Activated naive CD8-positive, alpha-beta T cell treated with anti-CD3 and anti-CD28 coated beads, Interleukin-2, amount 10 ng/mL, durations not matched to agents 7 days and 5 days (primary cell): ENCODE measurements at places on chromosomes 12 and 14.

DNA sequence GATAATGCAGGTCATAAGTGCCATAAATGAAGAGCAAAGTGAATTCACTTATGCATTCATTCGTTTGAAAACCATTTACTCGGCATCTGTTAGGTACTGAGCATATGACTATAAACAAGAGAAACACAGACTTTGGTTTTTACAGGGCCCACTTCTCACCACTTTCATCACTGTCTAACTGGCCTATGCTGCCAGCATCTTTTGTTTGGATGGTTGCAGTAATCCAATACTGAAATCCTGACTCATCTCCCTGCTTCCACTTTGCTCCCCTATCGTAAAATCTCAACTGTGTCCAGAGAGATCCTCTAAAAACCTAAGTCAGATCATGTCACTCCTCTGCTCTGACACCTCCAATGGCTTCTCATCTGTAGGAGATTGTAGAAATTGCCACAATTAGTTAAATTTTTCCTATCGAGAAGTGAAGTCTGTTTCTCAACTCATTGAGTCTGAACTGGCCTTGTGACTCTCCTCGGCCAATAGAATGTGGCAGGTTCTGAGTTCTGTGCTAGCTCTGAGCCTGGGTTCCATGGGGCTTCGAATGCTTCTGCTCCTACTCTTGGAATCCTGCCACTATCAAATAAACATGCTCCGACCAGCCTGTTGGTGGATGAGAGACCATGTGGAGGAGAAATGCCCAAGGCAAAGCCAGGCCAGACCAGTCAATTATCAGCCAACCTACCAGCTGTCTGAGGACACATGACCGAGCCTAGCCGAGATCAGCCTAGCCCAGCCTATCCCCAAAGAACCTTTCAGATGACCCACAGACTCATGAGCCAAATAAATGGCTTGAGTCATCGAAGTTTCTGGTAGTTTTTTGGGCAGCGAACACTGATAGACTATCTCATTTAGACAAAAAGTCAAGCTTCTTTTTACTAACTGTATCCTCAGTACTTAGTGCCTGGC is 2.2 kb upstream of the BATF start:
- DNase-seq, result no peak

- peak; percentile 49 for DNase-seq
These were observed 14.7 kb downstream of the ITGA5 start for GRCh38 chr12:54404061-54405004.

DNA sequence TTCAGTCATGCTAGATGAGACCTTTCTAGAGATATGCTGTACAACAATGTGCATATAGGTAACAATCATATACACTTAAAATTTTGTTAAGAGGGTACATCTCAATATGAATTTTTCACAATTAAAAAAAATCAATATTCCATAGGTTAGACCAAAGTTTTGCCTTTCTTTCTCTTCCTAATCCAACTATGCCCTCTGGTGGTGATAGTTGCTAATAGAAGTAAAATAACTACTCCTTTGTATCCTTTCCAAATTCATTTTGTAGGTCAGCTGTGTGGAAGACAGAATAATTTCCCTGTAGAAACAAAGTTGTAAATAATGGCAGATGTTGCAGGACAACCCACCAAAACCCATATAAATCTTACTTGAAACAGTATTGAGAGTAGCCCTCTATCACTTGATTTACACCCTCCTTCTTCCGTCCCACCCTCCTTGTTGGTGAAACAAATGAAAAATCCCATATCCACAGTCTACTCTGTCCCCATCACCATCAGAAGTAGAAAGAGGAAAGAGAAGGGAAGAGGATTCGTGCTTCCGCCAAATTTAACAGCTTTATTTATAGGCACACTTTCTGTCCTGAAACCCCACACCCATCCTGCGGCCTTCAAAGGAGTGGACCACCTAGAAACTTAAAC is 34.2 kb upstream of the KICS2 start:
- DNase-seq, result no peak

DNA sequence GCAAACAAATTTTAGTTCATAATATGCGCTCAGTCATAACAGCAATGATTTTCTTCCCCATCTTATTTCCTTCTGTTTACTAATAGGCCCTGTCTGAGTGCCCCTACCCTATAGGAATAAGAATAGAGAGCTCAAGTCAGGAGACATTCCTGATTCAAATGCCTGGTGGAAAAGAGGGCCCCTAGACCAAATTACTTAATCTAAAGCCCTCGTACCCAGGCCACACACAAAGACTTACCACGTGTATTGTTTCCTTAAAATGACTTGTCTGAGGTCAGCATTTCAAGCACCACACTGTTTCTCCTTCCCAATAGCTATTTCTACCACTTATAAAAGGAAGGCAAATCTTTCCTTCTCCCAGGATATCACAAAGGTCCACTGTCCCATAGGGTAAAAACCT is 314.9 kb upstream of the TMTC1 start:
- DNase-seq, result no peak

- DNase-seq, result no peak
These were observed 155.3 kb upstream of the FSCB start for GRCh38 chr14:44662250-44662891.

DNA sequence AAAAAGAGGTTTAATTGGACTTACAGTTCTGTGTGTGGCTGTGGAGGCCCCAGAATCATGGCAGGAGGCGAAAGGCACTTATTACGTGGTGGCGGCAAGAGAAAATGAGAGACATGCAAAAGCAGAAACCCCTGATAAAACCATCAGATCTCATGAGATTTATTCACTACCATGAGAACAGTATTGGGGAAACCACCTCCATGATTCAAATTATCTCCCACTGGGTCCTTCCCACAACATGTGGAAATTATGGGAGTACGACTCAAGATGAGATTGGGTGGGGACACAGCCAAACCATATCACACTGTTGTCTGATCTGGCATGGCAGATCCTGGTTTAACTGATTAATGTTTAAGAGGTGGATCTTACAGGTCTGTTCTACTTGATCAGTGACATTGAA is 5.6 kb downstream of the DDX47 start:
- no peak for DNase-seq

- DNase-seq, result no peak
These were observed 11.2 kb upstream of the BTG1 start for GRCh38 chr12:92156704-92157395.
